Astrocyte (in vitro differentiated cells and primary cell): ENCODE measurements at places on chromosomes 7 and 10.
A peak's percentile ranks its signal among the peaks of the same experiment; 100 is the strongest.

- DNase-seq, result peak; percentile 27
Measured at GRCh38 chr10:69130251-69130650, 6.3 kb downstream of the VPS26A start.

GRCh38 chr7:130845581-130846085 lies 111.6 kb upstream of the KLF14 start:
- DNase-seq, result peak; percentile 85

GRCh38 chr10:83252596-83252995 lies 886.7 kb upstream of the GHITM start:
- no peak for DNase-seq

DNA sequence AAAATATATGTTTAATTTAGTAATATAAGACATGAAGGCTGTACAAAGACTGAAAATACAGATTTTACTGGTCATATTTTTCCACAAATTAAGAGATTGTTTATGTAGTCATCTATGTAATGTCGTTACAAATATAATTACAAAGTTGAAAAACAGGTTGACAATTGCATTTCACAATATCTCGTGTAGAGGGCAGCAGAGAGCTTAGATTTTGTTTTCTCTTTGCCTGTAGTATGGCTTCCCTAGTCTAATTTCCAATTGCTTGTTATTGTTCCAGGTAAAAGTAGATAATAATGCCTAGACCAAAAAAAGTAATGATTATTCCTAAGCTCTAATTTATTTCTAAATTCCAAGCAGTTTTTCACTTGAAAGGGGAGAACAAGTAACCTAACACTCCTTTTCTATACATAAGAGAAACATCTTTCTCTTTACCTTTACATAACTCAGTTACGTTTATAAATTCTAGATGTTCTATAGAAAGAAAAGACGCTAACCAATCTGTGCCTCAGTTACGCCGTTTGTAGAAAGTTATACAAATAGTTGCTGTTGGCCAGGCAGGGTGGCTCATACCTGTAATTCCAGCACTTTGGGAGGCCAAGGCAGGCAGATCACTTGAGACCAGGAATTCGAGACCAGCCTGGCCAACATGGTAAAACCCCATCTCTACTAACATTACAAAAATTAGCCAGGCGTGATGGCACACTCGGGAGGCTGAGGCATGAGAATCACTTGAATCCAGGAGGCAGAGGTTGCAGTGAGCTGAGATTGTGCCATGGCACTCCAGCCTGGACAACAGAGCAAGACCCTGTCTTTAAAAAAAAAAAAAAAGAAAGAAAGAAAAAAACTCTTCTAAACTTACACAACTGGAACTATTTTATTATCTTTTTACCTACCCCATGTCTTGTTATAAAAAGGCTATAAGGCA lies 30.0 kb downstream of the NET1 start:
- DNase-seq, result no peak

DNA sequence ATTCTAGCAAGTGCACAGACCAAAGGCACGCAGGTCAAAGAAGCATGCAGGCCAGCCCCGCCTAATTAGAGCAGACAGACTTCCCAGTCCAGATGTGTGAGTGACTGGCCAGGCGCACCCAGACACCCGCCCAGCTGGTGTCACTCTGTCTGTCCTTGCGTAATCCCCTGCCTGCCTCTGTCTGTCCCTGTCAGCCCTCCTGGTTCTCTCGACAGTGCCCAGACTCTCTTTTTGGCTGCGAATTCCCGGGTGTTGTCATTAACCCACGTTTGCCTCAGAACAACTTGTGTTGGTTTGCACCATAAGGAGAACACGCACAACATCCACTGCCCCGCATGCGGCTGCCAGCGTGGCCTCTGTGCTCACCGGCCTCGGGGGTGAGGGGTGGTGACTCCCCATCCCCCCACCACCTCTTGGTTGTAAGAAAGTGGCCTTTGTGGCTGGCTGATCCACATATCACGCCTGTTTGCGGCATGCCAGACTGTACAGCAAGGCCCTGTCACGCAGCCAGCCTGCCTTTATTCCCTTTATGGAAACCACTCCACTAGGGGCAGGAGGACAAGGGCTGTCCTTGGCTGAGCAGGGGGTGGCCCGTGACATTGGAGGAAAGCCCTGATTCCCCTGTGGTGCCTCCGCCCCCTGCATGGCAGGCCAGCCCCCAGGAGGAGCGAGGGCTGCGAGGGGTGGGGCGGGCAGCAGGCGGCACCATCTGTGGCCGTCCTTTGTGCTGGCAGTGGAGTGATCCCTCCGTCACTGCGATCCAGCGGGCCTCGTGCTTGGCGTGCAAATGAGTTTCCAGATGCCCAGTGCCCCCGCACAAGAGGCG lies 72.8 kb upstream of the PPIF start:
- peak; percentile 62 for DNase-seq

DNA sequence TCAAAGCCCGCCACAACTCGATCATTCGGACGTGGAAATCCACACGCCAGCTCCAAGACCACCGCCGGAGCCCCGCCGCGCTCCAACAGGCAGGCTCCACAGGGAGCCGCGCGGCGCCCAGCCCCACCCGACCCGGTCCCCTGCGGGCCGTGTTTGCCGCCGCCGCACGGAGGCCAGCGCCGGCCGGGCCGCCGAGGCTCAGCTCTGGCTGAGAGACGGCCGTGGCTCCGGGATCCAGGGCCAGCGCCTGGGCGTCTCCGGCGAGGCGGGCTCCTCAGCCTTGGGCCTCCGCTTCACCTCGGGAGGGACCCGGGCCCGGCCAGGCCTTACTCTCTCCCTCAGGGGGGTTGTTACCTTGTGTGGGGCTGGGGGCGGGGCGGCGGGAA lies 333 bp downstream of the SMNDC1 start:
- no peak for DNase-seq

GRCh38 chr7:98808751-98809460 lies 60.9 kb downstream of the TMEM130 start:
- no peak for DNase-seq

GRCh38 chr10:7519351-7519750 lies 108.5 kb upstream of the SFMBT2 start:
- peak; percentile 11 for DNase-seq

GRCh38 chr7:35424869-35425495 lies 171.1 kb upstream of the TBX20 start:
- peak; percentile 19 for DNase-seq

DNA sequence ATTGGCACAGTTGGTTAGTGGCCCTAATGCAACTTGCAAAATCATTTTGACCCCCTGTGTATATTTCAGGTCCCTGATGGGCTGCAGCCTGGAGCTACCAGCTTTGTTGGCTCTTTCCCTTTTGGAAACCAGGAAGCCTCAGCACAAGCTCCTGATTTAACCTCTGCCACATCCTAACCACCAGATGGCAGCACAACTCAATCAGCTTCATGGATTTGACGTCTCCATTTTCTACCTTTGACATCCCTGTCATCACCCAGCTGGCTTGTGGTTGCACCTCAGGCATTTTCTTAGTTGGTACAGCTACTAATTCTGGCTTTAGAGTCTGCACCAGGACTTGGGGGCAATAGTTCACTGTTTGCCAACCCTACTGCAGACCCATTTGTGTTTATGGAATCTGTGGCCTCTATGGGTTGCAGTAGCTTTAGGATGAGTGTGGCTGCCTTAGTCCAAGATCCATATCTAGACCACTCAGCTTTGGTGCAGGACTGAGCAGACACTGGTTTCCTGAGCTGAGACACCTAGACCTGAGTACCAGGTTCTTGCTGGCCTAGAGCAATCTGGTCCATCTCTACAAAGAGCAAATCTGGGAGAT lies 456.2 kb downstream of the REEP3 start:
- peak; percentile 2 for DNase-seq

DNA sequence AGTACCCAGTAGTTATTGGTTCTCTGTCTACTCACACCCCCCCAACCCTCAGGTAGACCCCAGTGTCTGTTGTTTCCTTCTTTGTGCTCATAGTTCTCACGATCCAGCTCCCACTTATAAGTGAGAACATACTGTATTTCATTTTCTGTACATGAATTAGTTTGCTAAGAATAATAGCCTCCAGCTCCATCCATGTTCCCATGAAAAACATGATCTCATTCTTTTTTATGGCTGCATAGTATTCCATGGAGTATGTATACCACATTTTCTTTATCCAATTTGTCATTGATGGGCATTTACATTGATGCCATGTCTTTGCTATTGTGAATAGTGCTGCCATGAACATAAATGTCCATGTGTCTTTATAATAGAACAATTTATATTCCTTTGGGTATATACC lies 2.6 kb upstream of the FRMPD2 start:
- DNase-seq, result no peak

DNA sequence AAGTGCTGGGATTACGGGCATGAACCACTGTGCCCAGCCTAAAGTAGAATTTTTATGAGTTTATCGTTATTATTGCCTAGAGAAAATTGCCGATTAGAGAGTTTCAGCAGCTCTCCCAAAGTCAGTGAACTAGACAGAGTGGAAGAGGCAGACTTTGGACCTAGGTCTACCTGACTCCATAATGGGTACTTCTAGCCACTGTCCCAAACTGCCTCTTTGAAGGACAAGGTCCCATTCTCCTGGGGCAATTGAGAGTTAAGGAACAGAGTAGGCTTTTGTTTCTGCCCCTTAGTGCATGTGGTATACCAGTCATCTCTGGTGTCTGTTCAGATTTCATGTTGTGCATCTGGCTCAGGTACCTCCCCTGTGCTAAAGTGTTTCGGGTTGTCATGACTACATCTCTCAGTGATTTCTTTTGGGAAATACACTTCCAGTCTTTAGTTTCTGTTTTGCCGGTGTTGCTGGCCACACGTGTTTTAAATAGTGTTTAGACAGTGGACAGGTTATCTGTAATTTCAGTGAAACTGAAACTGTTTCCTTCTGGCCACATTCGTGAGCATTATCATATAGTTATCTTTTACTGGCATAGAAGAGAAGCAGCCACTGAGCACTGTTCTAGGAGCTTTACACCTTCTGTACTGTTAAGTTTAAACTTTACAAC lies 4.7 kb downstream of the TMEM236 start:
- DNase-seq, result no peak

- peak; percentile 63 for DNase-seq
Measured at GRCh38 chr10:16995867-16996529, 133.6 kb downstream of the CUBN start.

DNA sequence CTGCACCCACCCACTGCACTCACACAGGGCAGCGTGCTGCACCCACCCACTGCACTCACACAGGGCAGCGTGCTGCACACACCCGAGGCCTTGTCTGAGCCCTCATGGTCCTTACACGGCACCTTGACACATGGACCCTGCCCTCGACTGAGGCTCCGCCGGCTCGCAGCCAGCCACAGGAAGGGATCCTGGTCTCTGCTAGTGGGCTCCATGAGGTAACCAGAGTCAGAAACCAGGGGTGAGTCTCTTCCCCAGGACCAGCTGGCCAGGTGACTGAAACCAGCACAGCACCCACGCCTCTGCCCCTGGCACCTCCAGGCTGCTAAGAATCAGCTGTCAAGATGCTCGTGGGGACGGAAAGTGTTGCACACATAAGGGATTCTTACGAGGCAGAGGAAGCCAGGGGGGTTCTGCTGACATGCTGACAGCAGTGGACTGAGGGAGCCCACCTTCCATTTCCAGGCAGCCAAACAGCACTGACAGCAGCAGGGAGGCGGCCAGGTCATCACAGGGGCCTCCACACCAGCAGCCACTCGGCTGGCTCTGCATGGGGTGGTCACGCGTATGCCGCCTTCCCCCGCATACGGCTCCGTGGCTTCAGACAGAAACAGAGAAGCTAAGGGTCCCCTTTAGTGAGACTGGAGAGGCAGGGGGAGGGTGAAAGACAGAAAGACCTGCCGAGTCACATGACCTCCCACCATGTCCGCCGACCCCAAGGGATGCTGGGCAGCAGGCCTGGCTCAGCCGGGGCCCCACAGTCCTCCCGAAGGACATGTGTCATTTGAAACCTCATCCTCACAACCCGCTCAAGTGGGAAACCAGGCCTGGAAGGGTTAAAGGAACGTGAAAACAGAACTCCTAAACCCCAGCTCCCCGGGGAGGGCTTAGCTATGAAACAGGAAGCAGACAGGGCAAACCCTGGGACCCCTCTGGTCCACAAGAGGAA lies 34.2 kb downstream of the GPER1 start:
- no peak for DNase-seq

DNA sequence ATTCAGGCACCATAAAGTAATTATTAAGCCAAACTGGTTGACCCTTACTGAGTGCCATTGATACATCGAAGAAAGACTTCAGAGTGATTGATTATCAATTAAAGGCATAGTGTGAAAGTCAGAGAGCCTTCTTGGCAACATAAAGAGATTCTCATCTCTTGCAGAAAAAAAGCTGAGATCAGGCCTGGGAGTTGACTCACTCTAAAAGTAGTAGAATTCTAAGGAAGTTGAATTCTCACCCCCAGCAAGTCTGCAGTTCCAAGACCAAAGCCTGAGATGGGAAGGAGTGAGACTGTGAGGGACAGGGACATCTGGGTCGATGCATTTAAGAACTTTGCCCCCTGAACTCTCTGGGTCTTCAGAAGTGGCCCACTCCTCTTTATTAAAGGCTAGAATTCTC lies 21.6 kb upstream of the ERCC6 start:
- DNase-seq, result no peak

GRCh38 chr7:102426268-102427018 lies 6.9 kb upstream of the ORAI2 start:
- no peak for DNase-seq

DNA sequence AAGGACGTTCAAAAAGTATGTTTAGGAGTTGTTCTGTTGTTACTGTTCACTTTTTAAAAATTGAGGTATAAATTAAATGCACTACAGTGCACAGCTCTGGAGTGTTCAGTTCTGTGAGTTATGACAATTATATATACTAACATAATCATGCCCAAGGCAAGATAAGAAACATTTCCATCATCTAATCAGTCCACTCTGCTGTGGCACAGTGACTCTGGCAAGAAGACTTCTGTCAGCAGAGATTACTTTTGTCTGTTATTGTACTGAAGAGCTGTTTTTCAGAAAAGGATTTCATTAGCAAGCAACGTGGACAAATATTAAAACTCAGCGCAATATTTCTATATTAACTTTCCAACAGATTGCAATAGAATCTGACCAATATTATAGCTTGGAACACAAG lies 32.0 kb downstream of the ICA1 start:
- DNase-seq, result no peak

GRCh38 chr7:36986948-36987724 lies 262.8 kb upstream of the AOAH start:
- no peak for DNase-seq

GRCh38 chr10:78540355-78541076 lies 506.9 kb downstream of the RPS24 start:
- peak; percentile 44 for DNase-seq

GRCh38 chr7:142771353-142771723 lies 568 bp downstream of the PRSS2 start:
- DNase-seq, result no peak

DNA sequence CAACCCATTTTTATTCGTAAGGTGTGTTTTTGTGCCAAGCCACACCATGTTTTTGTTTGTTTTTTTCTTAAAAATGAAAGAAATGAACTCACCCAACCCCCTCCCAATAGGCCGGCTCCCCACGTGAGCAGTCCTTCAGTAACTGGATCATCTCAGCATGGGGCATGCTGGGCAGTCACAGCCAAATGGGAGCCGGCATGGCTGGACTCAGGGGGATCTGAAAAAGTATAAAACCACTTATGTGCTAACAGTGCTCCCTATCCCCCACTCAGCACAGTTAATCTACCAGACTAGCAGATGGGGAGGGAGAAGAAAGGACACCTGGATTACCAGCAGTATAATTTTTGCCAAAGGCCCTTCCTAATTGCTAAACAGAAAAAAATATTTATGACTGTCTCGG lies 39.3 kb downstream of the BAZ1B start:
- no peak for DNase-seq
